ENCODE measurements at places on chromosomes 1 and 21.

DNA sequence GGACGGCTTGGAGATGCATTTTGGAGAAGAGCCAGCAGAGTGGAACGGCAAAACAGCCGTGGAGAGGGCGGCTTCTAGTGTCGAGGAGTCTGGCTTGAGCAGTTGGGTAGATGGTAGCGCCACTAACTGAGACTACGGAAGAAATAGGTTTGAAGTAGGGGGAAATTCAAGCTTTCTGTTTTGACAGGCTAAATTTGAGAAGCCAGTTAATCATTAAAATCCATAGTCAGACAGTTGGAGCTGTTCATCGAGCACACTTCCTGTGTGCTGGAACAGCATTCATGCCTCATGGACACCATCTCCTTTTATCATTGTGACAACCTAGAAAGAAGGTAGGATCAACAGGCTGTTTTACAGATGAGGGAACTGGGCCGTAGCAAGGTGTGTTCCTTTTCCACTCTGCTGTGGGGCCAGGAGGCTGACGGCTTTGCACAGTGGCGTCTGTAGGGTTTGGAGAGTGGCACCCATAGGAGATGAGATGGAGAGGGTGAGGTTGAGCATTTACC is 3.4 kb upstream of the PKLR start:
- DNase-seq, result no peak

- no peak for DNase-seq
Measured at GRCh38 chr1:31013187-31013864, 52.2 kb downstream of the PUM1 start.

DNA sequence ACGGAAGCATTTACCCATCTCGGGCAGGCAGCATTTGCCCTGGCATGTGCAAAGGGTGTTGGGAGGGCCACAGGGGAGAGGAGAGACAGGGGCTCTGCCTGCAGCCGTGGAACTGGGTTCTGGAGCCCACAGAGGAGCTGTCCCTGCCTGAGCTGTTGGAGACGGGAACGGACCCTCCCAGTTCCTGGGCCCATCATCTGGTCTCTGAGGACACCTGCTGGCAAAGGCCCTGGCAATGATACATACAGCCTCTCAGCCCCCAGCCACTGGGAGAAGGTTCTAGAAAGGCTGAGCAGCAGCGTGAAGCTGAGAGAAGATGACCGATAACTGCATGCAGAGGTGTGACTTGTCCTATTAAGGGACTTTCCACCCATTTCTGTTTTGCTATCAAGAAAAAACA is 31.4 kb downstream of the FAAP20 start:
- DNase-seq, result no peak

DNA sequence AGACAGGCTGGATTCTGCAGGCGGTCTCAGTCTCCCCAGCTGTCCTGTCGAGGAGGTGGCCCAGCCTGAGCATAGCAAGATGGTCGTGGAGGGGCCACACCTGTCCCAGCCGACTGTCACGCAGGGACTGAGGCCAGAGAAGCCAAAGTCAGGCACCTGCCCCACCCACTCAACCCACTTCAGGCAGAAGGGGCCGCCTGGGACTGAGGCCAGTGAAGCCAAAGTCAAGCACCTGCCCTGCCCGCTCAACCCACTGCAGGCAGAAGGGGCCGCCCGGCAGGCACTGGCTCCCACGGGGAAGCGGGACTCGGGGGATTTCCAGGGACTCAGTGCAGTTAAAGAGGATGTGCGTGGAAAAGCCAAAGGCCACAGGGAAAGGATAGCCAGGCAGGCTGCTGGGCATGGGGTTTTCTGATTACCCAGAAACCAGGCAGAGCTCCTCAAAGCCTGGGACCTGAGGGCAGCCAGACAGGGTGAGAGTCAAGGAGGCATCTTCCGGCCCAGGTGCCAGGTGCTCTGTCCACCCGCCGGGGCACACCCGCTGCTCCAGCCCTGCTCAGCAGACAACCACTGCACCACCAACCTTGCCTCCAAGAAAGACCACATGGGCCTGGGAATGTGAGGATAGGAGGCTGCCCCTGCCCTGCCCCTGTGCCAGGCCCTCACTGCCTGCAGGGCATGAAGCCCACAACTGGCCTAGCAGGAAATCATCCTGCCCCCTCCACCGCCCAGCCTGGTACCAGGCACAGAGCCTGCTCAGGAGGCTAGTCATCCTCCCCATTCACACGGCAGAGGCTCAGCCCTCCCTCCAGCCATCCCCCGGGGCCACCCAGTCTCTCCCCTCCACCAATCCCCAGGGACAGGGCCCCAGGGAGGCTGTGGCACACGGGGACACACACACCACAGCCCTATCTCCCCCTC is 41.0 kb downstream of the MEGF6 start:
- DNase-seq, result no peak

Data from left ventricle myocardium superior (tissue), 1 donor.